Placental epithelial cell (primary cell): ENCODE measurements at places on chromosomes 12 and 14. TPM values are rescaled to one million over a fixed set of nuclear protein-coding genes. Genes with fewer than 3 reads are reported as not detected.

The ZDHHC22 gene
- total RNA-seq, result not detected in 2 replicates

The COX14 gene
- total RNA-seq, result 25.9 and 28.0 TPM in 2 replicates

The CLEC6A gene
- not detected in 2 replicates for total RNA-seq

The STAC3 gene
- 0.39 TPM in 1 of 2 replicates, not detected in the other for total RNA-seq

The POTEG gene
- not detected in 2 replicates for total RNA-seq

The PMEL gene
- 2.1 and 7.1 TPM in 2 replicates for total RNA-seq

The CISTR gene
- not detected in 2 replicates for total RNA-seq

The KRT2 gene
- total RNA-seq, result not detected in 2 replicates

The SLC4A8 gene
- total RNA-seq, result 14.1 and 14.9 TPM in 2 replicates

The PLCZ1 gene
- not detected in 2 replicates for total RNA-seq

The CACNA1C gene
- 2.2 and 3.1 TPM in 2 replicates for total RNA-seq

The NINJ2 gene
- total RNA-seq, result 2.6 and 5.1 TPM in 2 replicates

The KRT79 gene
- not detected in 2 replicates for total RNA-seq

The TPPP2 gene
- total RNA-seq, result not detected in 2 replicates

The IFI27 gene
- total RNA-seq, result 0.39 and 0.76 TPM in 2 replicates

The SLC41A2 gene
- total RNA-seq, result 2.0 and 6.3 TPM in 2 replicates

The MANSC1 gene
- total RNA-seq, result 5.1 and 6.4 TPM in 2 replicates

The DNAI7 gene
- total RNA-seq, result 0.22 and 0.39 TPM in 2 replicates

The SYCP3 gene
- under 0.01 TPM in 1 of 2 replicates, not detected in the other for total RNA-seq

The ACOT4 gene
- 0.39 and 3.9 TPM in 2 replicates for total RNA-seq

The SDSL gene
- total RNA-seq, result 4.9 and 5.1 TPM in 2 replicates

The RPS6KL1 gene
- 2.1 TPM in 1 of 2 replicates, not detected in the other for total RNA-seq

The ST8SIA1 gene
- total RNA-seq, result not detected in 2 replicates

The TOMM20L gene
- total RNA-seq, result not detected in 2 replicates

The LMBR1L gene
- total RNA-seq, result 41.3 and 81.3 TPM in 2 replicates

The OR4N2 gene
- not detected in 2 replicates for total RNA-seq

The GPRC5D gene
- 0.22 TPM in 1 of 2 replicates, not detected in the other for total RNA-seq

The GATC gene
- 13.3 and 19.7 TPM in 2 replicates for total RNA-seq

The EID3 gene
- total RNA-seq, result 4.0 and 7.5 TPM in 2 replicates

The KRT5 gene
- total RNA-seq, result 884 and 2,107 TPM in 2 replicates

The CMA1 gene
- total RNA-seq, result not detected in 2 replicates

The BDKRB2 gene
- 0.22 and 2.4 TPM in 2 replicates for total RNA-seq

The TPH2 gene
- not detected in 2 replicates for total RNA-seq

The AVPR1A gene
- 0.33 and 0.39 TPM in 2 replicates for total RNA-seq

The C12orf50 gene
- total RNA-seq, result 0.39 TPM in 1 of 2 replicates, not detected in the other
